ENCODE measurements at places on chromosomes 2 and 18.

DNA sequence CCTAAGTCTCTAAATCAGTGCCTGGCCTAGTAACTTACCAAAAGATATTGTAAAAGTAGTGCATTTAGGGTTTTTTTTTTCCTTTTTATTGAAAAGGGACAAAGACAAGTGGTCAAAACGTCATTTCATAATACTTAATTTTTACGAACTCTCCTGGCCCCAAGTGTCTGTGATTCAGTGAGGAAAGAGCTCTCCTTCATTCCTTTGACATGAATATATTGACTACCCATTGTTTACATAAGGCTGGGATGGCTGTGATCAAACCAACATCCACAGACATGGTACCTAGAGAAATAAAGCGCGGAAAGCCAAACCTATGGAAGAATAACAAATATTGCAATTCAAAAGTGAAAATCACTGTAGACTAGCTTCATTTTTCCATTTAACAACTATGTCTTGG is 198.4 kb downstream of the BABAM2 start:
- DNase-seq, result no peak

DNA sequence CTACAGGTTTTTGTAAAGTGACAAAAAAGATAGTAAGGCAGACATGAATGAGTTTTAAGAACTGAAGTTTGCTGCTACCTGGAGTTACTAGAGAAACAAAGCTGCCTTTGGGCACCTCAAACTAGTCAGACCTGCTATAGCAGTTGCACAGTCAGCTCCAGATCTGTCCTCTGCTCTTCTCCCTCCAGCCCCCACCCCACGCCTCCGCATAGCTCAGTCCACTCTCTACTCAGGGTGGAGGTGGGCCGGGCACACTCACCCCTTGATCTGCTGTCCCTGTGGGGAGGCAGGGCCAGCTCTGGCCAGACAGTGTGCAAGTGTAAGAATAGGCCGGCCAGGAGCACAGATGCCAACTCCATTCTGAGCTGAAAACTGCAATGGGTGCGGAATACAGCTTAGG is 4.1 kb downstream of the SERTAD2 start:
- peak; percentile 85 for DNase-seq

GRCh38 chr2:178403671-178404306 is 47.2 kb downstream of the PRKRA start:
- DNase-seq, result no peak

- no peak for DNase-seq
Observed at GRCh38 chr2:27370816-27371620, 602 bp downstream of the SNX17 start.

DNA sequence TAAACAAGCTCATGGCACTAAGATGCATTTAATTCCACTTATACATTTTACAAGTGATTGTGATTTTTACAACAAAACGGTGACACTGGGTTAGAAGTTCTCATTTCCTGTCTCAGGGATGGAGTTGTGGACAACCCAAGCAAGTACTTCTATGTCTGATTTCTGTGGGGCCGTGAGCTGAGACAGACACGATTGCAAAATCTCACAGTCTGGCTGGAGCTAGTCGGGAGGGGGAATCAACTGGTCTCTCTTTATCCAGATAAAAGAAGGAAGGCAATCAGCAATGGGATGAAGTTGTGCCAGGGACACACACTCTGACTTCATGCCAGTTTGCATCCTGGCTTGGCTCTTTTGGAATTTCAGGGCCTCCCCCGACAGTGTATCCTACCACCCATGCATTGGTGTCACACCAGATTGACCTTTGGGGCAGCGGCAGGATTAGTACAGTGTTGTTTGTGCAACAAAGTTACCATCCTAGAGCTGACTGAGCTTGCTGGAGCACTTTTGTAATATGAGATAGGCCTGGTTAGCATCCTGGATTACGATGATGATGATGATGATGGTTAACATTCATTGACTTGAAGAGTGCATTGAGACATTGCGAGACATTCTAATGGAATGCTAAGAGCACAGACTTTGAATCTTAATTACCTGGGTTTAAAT is 98.8 kb downstream of the CTAGE1 start:
- DNase-seq, result no peak

DNA sequence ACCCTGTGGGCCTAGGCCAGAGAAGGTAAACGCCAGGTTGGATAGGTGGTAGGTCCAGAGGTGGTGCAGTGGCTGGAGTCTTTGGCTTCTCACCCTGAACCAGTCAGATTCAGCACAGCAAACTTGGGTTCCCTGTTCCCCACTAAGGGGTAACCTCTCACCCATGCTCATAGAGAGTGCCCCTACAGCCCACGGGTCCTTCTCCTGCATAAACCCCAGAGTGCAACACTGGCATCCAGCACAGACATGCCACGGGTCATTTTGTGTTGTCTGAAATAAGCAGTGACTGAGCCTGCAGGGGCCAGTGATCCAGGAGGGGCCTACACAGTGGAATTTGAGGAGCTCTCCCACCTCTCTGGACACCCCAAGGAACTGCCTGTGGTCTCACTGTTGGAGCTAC is 40.5 kb upstream of the ATP6V1B1 start:
- no peak for DNase-seq

GRCh38 chr2:149928011-149928410 is 340.4 kb upstream of the MMADHC start:
- DNase-seq, result no peak

- DNase-seq, result no peak
Observed at GRCh38 chr2:5315041-5315440, 377.1 kb upstream of the SOX11 start.

- DNase-seq, result no peak
Observed at GRCh38 chr2:62270728-62271127, 74.8 kb downstream of the B3GNT2 start.

DNA sequence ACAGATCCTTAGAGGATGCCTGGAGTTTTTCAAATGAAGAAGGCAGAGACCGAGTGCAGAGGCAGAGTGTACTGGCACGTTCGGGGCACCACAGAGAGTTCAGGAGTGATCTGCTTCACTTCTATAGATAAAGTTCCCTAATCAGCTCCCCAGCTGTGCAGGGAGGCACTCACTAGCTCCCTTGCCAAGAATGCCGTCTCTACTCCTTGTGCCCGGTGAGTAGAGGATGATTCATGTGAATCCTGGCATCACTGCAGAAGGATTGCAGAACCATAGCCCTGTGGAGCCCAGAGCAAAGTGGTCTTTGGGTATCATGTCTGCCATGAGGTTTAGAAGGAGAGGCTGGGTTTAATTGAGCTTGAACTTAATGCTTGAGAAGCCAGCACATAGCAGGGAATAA is 510.1 kb upstream of the RAB6C start:
- no peak for DNase-seq

DNA sequence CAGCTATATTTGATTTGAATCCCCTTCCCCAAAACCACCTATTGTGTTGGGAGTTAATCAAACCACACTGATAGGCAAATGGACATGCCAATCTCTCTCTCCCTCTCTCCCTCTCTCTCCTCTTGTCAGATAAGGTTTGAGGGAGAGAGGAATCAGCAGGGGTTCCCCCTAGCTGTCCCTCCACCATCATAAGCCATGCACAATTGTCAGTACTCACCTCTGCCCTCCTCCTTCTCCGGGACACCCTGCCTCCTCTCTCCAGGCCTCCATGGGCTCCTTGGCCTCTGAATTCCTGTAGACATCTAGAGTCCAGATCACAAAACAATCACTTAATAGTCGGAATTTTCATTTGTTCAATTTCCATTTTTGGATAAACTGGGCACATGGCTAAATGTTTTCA is 243.7 kb upstream of the RAB12 start:
- DNase-seq, result no peak

DNA sequence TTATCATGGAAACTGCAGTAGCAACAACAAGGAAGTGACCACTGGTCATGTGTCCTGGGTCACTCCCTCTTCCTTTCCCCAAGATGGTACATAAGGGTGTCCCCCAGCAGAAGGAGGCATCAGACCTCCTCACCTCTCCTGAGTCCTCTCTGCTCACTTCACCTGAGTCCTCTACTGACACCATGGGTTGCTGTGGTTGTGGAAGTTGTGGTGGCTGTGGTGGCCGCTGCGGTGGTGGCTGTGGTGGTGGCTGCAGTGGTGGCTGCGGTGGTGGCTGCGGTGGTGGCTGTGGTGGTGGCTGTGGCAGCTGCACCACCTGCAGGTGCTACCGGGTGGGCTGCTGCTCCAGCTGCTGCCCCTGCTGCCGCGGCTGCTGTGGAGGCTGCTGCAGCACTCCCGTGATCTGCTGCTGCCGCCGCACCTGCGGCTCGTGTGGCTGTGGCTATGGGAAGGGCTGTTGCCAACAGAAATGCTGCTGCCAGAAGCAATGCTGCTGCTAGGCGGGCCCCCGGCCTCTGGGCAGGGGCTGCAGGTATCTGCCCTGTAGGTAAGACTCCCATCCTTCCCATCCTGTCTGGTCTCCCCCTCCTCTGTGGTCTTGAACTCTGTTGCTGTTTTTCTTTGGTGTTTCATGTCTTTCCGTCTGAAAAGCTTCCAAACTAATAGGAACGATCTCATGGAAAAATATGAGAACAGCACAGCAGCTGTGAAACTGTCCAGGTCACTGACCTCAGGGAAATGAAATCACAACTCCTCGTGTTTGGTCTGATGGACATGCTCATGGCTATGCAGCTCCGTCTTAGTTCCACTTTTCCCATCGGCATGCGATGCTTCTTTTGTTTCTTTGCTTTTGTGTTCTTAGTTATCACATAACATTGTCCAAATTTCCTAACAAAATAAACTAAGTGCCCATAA is at the start of gene SCYGR4:
Gene SCYGR4 (plus strand): TSS at position 183 of the 915 bp plus-strand sequence. CDS start 0 bp downstream, at position 183.
- DNase-seq, result no peak

DNA sequence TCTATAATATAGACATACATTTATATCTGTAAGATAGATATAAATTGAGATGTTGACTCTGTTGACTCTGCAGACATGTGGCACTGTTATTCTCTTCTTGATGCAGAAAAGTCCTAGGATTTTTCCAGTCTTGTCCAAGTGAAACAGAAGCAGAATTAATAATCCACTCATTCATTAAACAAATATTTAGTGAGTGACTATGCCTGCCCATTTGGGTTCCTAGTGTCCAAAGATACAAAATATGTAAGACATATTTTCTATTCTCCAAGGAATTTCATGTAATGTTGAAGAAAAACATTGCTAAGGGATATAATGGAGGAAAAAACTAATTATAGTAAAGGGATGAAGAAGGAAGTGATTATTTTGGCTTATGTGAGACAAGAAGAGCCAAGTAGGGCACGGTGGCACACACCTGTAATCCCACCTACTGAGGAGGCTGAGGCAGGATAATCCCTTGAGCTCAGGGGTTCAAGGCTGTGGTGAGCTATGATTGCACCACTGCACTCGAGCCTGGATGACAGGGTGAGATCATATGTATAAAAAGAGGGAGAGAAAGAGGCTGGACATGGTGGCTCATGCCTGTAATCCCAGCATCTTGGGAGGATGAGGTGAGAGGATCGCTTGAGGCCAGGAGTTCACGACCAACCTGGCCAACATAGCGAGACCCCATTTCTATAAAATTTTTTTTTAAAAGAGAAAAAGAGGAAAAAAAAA is 19.9 kb upstream of the PLEKHH2 start:
- no peak for DNase-seq

- DNase-seq, result no peak
Observed at GRCh38 chr2:238667639-238668038, 180.2 kb upstream of the TWIST2 start.

- DNase-seq, result no peak
Observed at GRCh38 chr18:28884304-28884703, 707.4 kb upstream of the CDH2 start.

GRCh38 chr18:74414953-74415515 is 42.1 kb downstream of the DIPK1C start:
- no peak for DNase-seq

DNA sequence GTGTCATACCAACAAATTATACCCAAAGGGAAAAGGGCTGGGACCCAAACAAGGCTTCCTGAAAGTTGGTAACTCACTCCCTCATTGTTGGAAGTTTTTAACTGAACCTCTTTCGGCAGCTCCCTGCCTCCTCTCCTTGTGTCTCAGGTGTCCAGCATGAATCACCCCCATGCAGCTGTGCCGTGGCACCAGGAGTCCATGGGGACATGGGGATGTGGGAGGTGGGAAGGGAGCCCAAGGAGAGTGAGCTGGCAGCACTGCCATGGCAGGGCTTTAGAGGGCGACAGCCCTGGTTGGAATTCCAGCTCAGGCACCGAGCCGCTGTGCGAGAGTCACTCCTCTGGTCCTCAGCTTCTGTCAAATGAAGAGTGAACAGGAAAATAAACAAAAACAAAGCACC is 12.5 kb upstream of the GYPC start:
- no peak for DNase-seq

GRCh38 chr2:141317986-141318385 is 812.8 kb downstream of the LRP1B start:
- DNase-seq, result no peak

DNA sequence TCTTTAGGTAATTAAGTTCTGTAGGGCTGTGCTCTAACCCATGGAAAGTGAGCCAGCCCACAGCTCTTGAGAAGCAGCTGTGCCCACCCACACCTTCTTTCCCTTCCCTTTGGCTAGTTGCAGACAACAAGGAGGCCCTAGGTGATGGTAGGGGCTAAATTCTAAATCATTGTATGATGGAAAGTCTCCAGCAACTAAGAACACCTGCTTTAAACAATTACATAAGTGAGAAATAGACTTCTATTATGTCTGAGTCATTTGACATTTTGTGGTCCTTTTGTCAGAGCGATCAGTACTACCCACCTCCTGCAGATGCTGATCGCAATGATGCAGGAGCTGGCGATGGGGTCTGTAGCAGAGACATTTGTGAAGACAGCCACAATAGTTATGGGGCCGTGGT is 79.6 kb downstream of the TEX51 start:
- DNase-seq, result no peak

DNA sequence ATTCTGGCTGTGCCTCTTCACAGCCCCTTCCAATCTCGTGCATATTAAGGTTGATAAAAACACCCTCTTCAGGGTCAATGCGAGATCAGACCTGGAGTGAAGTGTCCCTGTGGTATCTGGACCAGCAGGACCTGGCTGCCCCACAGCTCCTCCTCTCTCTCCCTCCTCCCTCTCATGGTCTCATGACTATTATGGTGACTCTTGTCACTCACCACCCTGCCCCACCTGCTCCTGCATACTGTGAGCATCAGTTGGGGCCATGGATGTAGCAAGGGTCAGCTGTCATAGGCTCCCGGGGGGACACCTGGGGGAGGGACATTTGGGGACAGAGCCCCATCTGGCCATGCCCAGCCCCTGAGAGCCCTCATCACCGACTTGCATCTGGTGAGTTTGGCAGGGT is 50.2 kb downstream of the ODC1 start:
- no peak for DNase-seq

Measured in Caco-2 (cell line).